Left ventricle myocardium superior (tissue), 1 donor: ENCODE measurements at places on chromosomes 6 and 20.

DNA sequence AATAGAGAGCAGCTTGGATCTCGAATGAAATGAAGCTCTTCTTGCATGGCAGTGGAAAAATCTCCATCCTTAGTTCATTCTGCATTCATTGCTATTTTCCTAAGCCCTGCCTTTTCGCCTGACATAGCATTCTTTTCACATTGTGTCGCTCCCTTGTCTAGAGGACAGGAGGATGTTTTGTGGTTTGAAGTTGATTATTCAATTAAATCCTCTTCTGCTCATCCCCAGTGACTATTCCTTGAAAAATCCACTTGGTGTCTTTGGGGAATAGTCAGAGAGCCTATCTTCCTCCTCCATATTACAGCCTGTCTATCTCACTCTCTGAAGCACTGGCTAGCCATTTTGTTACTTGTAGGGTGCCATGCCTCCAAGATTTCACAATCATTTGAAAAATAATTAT lies 161.2 kb downstream of the KLHL32 start:
- no peak for DNase-seq

GRCh38 chr6:106666282-106667021 lies 37.1 kb downstream of the QRSL1 start:
- no peak for DNase-seq

DNA sequence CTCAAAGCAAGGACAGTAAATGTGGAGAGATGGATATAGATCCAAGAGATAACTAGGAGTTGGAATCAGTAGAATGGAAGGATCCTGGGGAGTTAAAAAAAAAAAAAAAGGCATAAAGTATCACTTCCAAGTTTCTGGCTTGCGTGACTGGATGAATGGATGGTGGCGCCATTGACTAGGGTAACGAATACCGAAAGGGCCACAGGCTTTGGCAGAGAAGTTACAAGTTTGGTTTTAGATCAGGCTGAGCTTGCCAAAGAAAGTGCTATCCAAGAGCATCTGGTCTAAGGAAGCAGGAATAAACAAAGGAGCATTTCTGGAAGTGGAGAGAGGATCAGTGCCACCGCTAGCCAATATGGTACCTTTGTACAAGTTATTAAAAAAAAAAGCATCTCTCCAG lies 17.5 kb downstream of the L3MBTL1 start:
- DNase-seq: no peak

DNA sequence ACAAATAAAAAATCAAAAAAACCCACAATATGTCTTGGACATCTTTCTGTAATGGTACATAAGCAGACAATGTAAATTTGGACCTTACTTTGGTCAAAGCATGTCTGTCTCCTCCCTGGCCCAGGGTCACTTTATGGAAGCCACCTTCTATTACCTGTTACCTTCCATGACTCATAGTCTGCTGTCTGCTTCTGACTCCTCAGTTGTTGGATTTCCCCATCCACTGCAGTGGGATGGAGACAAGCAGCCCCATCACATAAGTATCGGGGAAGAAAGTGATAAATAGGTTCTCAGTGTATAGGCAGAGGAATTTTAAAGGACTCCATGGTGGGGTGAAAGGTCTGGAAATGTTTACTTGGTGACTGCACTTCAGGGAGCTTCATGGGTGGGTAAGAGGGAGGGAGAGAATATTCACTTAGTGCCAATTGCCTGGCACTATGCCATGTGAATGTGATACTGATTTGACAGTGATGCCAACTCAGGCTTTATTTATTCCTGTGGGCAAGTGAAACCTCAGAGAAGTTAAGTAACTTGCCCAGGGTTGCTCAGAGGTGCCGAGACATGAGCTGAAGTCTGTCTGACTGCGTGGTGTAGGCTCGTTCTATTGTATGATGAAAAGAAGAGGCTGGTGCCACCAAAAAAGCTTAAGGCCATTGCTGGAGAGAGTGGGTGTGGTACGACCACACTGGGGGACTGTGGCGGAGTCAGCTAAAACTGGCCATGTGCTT lies 175.6 kb upstream of the RNF24 start:
- DNase-seq: no peak

DNA sequence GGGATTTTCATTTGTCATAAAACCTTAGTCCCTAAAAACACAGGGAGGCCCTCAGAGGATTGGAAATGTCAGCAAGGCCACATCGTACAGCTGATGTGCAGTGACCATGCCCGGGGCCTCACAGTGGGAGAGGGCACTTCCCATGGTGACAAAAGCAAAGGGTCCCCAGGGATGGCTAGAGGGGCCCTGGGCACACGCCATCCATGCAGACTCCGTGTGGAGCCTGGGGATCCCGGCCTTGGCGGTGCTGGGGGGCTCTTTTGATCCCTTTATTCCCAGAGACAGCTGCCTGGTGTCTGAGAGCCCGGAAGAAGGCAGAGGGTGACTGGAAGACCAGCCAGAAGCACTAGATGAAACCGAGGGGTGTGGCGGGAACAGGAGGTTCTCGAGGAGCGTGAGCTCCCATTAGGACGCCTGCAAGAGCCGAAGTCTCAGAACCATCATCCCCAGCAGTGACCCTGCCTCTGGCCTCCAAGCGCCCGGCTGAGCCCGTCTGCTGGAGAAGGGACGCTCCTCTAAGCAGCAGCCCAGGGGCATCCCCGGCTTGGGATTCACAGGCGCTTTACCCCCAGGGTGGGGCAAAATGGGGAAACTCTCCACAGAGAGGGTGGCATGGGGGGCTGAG lies 49.1 kb upstream of the FRMD1 start:
- DNase-seq: no peak

DNA sequence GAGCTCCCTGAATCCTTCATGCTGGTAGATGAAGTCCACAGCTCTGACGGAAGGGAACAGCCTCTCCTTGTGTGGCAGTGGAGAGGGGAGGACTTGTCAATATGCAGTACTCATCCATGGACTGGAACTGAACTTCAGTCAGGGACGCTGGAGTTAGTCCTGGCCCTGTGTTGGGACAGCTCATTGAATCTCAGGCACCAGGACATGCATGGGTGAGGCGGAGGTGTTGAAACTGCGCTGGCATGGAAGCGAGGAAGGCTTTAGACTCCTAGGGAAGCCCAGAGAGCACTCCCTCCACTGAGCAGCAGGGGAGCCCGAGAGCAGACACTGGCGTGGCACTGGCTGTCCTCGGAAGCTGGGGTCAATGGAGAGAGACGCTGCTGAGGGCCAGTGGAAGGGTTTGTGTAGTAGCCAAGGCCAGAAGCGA lies 161.3 kb upstream of the GGTLC1 start:
- DNase-seq: peak; percentile 72

GRCh38 chr6:4250645-4251044 lies 115.3 kb upstream of the ECI2 start:
- no peak for DNase-seq

DNA sequence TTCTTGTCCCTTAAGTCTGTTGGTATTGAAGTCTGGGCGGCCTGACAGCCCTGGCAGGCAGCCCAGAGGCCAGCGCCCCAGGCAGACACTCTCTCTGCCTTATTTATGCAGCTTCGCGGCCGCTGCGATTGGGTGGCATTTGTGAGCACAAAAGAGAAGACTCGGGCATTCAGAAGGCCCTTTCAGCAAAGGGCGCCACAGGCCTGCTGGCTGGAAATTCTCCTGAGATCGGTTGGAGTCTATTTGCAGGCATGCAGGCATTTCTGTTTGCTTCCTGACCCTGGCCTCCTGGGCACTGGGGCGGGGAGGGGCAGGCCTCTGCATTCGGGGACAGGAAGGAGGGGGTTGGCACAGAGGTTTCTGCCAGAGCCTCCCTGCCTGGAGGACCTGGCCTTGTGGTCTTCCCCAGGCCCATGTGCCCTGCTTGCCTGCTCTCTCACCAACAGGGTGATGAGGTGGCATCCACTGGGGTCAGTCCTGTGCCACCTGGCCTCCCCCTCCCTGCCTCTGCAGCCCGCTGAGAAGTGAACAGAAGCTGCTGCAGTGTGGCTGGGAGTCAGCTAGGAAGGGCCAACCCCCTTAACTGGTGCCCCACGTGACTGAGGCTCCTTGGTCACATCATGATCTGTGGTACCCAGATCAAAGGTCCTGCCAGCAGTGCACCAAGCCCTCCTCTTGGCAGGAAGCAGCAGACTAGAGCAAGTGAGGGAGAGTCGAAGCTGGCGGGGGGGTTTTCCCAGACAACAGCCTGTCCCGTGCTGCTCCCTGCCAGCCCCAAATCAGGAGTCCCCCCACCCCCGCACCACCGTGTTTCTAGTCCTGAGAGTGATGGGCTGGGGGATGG lies 16.6 kb upstream of the CCDC167 start:
- DNase-seq: peak; percentile 75

DNA sequence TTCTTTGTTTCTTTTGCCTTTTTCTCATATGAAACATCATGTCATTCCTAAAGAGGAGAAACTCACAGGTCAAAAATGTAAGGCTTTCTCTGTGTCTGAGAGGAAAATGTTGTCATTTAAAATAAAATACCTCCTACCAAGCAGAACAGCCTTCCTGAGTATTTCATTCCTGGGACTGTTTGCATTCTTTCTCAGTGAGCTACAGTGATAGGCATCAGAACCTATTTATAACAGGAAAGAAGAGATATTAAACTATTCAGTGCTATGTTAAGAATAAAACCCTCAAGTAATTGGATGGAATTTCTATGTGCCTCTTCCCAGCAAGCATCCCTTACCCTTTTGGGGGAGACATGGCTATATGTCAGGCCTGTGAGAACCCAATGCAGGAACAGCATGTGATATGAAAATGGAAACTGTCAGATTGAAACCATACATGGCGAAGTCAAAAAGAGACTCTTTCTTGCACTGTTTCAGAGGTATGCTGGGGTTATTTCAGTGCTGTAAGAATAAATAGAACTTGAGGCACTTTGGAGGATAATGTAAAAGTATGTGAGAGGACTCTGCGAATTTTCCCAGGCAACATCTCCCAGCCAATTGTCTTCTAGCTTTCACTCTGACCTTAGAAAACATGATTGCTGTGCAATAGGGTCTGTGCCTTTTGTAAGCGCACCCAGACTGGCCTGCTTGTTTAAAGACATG lies 133.8 kb upstream of the CCN2 start:
- DNase-seq: no peak

DNA sequence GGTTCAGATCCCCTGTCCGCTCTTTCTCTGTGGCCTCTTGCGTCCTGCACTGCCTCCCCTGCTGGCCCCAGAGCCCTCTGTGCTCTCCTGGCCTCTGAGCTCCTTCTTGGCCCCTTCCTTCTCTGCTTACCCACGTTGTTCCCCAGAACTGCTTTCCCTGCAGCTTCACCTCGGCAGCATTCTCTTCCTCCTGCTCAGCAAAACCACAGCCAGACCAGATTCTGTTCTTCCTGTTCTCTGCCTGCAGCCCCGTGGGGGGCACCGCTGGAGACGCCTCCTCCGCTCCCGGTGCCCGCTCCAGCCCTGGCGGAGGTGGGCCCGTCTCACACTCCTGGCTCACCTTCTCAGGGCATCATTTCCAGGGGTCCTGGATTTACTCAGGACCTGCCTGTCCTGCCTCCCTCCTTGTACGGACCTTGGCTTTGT lies 59.7 kb downstream of the TCP11 start:
- DNase-seq: no peak

DNA sequence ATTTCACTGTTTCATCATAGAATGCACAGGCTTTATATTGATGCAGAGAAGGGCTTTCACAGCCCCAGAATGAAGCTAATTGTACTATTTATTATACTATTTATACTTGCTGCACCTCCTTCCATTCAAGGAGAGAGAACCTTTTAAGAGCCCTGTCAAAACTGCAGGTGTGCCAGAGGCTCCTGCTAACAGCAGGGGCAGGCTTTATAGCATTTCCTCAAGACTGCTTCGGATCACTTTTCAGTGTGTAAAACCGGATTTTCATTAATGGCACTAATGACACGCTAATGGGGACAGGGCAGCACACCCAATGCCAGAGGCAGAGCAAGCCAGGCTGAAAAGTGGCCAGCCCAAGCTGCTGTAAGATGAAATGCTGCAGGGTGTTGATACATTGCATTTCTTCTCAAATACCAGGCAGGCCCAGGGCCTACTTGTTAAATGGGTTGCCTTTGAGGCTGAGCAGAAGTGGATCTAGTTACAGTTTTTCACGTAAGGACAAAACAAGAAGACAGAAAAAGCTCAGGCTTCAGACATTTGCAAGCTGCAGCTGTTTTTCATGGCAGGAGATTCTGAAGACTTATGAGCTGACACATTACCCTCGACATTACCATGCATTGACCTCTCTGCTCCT lies 487.7 kb upstream of the BTBD3 start:
- no peak for DNase-seq

- no peak for DNase-seq
These were observed 99.3 kb downstream of the BMP5 start for GRCh38 chr6:55776113-55776512.

DNA sequence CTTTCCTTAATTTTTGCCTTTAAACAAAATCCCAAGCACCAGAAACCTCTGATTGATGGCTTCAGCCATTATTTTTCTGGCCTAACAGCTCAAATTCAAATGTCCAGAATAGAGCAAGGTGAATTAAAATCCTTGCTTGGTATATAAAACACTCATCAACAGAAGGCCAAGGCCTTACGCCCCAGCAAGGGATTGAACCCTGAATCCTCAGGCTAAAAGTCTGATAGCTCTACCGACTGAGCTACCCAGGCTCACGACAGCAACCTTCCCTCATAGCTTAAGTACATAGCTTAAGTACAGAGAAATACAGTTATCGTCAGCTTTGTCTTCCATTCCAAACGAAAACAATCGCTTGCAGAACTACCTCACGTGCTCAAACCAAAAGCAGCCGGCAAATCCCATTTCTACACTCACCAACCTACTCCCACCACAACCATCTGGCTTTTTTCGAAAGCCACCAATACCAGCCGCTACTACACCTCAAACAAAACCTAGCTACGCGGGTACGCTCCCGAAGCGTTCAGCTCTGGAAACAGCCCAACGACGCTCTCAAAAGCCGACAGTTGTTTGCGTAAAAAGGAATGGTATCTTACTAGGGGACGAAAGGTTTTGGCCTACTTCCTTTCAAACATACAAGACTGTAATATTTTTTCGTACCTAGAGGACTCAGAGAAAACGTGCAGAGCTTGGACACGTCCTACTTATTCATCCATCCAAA lies 167.5 kb downstream of the GPX5 start:
- no peak for DNase-seq

DNA sequence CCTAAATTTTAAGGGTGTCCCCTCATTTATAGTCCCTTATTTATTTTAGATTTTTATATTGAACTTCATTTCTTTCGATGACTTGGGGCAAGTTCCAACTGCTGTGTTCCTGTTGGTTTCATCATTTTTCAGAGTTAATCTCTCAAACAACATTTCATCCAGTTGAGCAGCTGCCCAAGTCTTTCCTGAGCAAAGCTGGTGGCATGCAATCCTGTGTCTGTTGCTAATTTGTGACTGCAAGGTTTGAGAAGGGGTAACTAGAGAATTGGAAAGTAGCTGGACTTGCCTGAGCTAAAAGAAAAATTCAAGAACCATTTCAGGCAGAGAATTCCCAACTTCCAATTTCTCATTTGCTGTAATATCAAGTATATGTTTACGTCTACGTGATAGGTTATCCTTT lies 881.5 kb upstream of the SLC35B3 start:
- DNase-seq: no peak

DNA sequence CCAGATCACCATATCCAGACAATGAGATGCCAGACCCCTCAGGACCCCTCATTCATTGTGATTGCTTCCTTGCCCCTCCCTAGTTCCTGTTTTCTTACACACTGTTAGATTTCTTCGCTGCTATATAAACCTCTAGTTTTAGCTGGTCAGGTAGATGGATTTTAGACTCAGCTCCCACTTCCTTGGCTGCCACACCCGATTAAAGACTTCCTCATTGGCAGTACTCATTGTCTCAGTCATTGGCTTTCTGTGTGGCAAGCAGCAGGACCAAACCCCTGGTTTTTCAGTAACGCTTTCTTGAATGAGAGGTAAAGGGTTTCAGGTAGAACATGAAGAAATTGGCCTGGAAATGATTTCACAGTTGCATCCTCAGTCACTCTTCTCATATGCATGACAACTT lies 47.9 kb downstream of the QRSL1 start:
- no peak for DNase-seq

- no peak for DNase-seq
These were observed 32.8 kb downstream of the FAM83B start for GRCh38 chr6:54879188-54879985.
